ENCODE measurements at places on chromosomes 6 and 20.

- DNase-seq = no peak
These were observed 243.9 kb downstream of the PKHD1 start for GRCh38 chr6:51843456-51844056.

GRCh38 chr20:62979876-62980373, 26.8 kb downstream of the BHLHE23 start:
- DNase-seq = no peak

GRCh38 chr20:51525241-51526105, 17.0 kb downstream of the NFATC2 start:
- no peak for DNase-seq

GRCh38 chr6:83044091-83044768, 21.4 kb downstream of the UBE3D start:
- no peak for DNase-seq

GRCh38 chr20:25544311-25544710, 41.0 kb downstream of the NINL start:
- DNase-seq = no peak

DNA sequence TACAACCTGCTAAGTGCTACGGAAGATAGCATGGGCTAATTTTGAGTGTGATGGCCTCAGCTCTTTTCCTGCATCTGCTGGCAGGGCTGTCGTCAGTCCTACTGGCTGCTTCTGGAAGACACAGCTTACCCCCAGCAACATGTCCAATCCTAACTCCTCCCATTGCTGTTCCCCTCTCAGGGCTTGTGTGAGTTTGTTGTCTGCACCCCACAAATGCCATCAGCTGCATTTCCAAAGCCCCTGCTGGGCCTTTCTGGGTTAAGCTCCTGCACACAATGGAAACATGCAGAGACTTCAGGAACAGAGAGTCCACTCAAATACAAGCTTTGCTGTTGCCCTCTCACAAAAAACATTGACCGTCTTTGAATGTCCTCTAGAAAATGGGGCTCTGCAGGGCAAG, 84.7 kb downstream of the RNF182 start:
- no peak for DNase-seq

DNA sequence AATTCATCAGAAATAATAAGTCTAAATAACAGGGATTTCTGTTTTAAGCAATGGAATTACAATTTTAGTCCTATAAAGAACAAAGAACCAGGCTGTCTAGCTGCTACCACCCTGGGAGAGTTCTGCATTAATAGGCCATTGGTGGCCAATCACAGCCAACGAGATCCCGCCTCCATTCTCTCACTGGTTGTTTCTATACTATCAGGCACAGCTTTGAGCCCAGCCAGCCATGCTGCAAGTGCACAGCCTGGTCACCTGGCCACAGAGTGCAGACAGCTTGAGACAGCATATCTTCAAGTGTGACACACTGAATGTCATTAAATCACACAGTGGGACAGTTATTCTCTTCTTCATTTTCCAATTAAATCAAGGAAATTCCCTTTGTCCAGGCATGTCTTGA, 16.1 kb upstream of the RAB22A start:
- no peak for DNase-seq

DNA sequence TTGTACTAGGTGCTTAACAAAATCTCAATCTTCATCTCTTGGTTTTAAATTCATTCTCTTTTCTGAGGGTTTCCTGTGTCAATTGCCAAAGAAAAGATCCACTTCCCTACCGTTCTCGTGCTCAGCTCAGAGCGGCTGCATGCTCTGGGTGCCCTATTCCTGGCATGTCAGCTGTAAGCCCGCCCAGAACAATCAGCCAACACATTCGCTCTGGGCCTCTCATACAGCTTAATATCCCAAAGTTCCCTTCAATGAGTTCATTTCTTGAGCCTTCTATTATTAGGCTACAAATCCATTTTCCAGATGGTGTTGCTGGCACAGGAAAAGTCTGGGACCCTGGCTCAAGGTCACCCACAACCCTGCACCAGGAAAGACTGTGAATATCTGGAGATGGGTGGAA, 24.3 kb upstream of the LRFN2 start:
- no peak for DNase-seq

DNA sequence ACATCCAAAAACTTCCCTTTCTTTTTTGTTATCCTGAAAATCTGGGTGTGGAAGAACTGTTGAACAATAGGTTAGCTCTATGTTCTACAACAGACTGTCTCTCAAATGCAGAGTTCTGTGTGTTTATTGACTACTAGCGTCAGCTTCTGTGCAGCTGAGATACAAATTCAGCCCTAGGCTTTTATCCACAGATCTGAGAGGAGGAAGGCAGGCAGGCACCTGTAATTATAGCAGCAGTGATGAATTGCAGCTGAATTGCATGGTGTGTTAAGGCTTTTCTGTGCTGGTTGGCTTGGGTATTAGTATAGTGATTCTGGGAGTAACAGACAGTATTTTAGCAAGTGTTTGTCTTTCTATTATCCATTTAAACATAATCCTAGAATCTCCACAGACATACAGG, 24.4 kb downstream of the GRIK2 start:
- no peak for DNase-seq

- no peak for DNase-seq
These were observed 351.2 kb upstream of the MAP3K7 start for GRCh38 chr6:90938122-90938521.

DNA sequence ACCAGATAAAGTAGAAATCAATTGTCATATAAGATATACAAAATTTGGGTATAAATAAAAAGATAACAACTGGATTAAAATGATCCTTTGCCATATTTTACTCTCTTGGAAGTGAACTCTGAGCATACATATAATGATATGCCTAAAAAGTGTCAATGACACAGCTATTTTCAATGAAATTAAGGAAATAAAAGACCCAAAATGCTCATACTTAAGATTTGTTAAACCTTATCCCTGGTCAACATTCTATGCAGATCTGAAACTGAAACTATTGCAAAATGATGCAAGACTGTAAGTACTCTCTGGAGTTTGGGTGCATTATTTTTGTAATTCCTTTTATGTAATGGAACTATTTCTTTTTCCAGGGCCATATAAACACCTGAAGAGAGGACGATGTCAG, 119.0 kb upstream of the SGK1 start:
- no peak for DNase-seq

- DNase-seq = no peak
These were observed 47.2 kb downstream of the TRIM38 start for GRCh38 chr6:26009817-26010216.

GRCh38 chr6:81795890-81796289, 43.4 kb upstream of the TENT5A start:
- DNase-seq = no peak

DNA sequence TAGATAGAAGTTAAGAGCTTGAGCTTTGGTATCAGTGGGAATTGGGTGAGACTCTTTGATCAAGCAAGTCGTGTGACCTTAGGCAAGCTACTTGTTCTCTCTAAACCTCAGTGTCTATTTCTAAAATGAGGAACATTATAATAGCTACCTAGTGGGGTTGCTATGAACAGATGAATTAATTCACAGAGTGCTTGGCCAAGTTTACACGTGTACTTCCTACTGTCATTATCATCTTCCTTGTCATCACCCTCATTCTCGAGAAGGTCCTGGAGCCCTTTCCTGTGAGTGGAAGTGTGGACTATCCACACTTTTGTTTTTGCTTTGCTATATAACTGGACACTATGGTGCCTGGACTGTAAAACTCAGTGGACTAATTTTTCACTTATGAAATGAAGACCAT, 64.0 kb downstream of the BCKDHB start:
- no peak for DNase-seq

DNA sequence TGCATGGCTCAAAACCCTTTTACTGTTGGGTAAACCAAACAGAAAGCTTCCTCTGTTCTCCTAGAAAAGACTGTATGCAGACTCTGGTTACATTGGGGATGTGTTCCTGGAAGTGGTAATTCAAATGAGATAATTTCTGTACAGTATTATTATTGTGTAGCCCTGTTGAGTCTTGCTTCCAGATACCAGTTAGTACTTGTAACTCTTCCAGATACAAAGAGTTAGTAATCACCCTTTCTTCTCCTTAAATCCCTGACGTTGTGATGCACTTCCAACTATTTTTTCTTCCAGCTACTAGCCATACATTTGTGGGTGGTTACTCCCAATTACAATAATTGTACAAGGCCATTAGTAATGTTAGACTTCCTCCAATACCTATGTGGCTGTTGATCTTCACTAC, 42.3 kb upstream of the GRIK2 start:
- no peak for DNase-seq

- no peak for DNase-seq
These were observed 5.2 kb upstream of the C20orf203 start for GRCh38 chr20:32678948-32679347.

DNA sequence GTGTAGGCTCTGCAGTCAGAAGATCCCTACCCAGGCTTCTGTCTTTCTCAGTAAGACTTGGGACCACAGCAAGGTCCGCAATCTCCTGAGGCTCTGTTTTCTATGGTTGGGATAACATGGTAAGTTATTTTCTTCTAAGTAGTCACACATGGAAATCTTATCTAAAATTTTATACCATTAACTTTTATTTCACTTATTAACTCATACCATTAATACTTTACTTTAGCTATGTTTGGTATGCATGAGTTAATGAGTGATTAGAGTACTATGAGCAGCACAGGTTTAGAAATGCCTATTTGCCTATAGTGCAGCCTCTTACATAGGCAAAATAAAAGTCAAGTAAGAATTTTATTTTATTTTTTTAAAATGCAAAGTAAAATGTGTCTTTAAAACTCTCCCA, 27.2 kb downstream of the GINM1 start:
- DNase-seq = no peak

- no peak for DNase-seq
These were observed 63.6 kb upstream of the KIF25 start for GRCh38 chr6:167933847-167934246.

DNA sequence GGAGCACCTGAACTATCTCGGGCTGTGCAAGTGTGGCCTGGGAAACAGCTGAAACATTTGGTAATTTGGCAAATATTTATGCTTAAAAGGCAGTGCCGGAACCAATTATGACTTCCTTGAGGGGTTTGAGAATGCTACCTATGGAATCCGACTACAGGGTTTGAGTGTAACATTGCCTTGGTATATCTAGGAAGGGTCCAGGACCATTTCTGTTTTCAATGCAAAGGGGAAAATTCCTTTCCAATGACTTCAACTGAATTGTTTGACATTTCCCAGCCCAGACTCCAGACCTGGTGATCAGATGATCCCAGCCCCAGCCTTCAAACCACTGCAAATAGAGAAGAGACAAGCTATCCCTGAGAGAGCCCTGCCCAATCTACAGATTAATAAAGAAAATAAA, 4.6 kb upstream of the PPP1R3G start:
- DNase-seq = no peak

DNA sequence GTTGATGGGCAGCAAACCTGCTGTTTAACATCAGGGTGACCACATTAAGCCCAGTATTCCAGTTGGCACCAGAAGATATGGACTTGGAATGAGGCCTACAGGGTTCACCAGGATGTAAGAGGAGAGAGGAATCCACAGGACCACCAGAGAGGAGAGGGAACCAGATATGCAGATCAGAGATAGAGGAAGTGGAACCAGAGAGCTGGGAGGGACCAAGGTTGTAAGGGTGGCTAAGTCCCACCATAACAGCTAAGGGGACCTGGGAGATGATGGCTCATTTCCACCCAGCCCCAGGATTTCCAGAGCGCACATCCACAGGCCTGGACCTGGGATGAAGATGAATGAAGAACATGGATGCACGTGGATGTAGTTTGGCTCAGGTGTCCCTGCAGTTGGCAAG, 11.1 kb downstream of the BTN2A1 start:
- no peak for DNase-seq

- no peak for DNase-seq
These were observed 10.7 kb upstream of the HDDC2 start for GRCh38 chr6:125312478-125312877.

DNA sequence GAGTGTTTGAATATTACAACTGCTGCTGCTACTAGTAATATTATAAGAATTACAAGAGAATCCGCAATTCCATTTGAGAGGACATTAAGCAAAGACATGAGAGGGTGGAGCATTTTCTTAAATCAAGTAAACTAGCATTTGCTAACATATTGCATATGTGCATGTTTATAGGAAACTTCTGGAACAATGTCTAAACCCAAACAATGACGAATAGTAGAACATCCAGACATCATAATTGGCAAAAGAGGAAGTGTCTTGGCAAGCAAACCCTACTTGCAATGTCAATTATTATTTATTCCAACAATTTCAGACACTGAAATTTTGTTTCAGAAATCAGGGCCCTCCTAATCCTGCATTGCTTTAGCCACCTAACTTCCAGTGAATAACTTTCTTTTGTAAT, 1155.3 kb upstream of the GJE1 start:
- DNase-seq = no peak

DNA sequence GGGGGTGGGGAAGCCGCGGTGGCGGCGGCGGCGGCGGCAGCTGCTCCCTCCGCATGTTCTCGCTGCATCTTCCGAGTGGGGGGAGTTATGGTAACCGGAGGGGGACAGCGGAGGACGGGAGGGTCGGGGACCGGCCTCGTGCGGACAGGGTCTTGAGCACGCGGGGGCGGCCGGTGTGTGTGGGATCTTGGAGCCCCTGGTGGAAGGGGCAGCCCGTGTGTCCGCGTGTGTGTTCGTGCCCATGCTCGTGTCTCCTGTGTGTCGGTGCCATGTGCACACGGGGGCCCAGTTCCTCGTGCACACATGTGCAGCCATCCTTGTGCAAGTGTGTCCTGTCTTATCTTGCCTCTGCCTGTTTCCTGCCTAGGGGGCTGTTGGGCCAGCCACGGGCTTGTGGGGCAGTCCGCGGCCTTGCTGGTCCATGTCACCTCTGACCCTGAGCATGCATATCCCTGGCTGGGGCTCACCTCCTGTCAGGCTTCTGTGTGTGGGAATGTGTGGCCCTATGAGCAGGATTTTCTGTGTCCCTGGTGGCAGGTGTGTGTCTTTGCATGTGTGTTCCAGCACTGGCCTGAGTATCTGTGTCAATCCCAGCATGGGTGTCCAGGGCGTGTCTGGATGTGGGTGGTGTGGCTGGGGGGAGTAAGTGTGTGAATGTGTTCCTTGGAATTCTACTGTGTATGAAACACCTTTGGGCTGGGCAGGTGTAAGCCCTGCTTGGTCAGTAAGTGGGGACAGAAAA, 8.5 kb downstream of the SYNGAP1 start:
- DNase-seq = no peak

DNA sequence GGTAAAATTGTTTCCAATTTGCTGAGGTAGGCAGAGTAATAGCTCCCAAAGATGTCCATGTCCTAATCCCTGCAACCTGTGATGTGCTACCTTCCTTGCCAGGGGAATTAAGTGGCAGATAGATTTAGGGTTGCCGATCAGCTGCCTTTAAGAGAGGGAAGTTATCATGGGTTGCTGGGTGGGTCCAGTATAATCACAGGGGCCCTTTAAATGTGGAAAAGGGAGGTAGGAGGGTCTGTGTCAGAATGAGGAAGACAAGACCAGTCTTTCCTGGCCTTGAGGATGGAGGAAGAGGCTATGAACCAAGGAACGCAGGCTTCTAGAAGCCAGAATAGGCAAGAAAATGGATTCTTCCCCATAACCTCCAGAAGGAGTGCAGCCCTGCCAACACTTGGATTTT, 50.7 kb downstream of the CTCFL start:
- DNase-seq = no peak

GRCh38 chr20:31392836-31393235, 2.4 kb upstream of the DEFB119 start:
- no peak for DNase-seq

GRCh38 chr6:130322673-130323268, 43.0 kb upstream of the TMEM200A start:
- peak; percentile 63 for DNase-seq

GRCh38 chr6:20814494-20814893, 280.2 kb downstream of the CDKAL1 start:
- no peak for DNase-seq

GRCh38 chr6:7559651-7560385, 18.3 kb downstream of the DSP start:
- DNase-seq = no peak
